Frontal cortex (tissue), 4 donors: ENCODE measurements at places on chromosomes 12 and 14. TPM values are rescaled to one million over a fixed set of nuclear protein-coding genes. Genes with fewer than 3 reads are reported as not detected.

DNA sequence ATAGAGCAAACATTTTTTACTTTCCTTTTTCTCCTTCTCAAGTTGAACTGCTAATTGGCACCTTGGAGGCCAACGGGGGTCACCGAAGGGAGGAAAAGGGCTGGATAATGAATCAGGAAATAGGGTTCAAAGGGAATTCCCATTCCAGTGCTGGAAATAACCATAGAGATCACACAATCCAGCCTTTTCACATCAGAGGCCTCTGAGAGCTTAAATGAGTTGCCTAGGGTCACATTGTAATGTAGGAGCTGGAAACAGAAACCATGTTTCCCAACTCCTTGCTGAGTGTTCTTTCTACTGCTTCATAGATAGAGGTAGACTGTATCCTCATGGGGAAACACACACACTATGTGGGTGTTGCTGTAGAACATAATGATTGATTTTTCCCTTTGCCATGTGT lies 60.6 kb upstream of the DDHD1 start:
- DNase-seq: no peak

- no peak for DNase-seq
Observed at GRCh38 chr12:14836336-14837210, 6.8 kb downstream of the ART4 start.

DNA sequence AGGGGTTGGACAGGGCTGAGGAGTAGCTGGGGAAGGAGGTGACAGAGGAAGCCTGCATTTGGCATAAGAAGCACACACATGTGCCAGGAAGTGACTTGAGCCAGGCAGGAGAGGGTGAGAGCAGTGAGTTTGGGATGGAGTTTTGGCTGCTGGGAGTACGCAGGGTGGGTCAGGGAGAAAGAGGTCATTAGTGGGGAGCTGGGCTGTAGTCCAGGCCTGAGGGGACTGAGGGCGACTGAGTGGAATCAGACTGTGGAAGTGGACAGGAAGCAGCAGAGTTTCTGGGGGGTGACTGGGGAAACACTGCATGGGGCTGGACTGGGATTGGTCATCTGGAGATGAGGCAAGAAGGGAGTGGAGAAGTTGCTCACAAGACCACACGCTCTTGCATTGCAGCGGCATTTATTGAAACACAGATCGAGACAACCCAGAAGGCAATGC lies 7.6 kb downstream of the KRT85 start:
- DNase-seq: no peak

DNA sequence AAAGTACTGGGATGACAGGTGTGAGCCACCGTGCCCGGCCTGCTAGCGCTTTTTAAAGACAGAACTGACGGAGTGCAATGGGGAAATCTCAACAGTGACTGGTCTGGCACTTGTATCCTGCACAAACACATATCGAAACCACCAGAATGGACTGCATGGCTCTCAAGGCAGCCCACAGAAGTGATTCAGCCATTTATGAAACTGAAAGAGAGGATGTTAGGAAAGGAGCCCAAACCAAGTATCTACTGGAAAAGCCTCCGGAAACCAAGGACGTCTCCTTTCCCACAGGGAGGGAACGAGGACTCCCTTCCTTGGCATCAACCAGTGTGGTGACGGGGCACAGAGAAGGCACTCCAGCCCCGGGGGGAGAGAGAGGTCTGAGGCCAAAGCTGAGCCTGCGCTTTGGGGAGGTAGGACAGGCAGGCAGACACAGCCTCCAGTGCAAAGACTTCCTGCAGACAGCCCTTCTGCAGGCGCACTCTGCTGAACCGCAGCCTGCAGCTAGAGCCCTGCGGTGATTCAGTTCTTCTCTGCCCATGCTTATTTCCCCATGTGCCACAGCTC lies 16.5 kb downstream of the SLC15A4 start:
- no peak for DNase-seq

The SSPN gene
- 4.1 TPM for total RNA-seq

- no peak for DNase-seq
Observed at GRCh38 chr12:105358789-105359188, 28.3 kb downstream of the C12orf75 start.

DNA sequence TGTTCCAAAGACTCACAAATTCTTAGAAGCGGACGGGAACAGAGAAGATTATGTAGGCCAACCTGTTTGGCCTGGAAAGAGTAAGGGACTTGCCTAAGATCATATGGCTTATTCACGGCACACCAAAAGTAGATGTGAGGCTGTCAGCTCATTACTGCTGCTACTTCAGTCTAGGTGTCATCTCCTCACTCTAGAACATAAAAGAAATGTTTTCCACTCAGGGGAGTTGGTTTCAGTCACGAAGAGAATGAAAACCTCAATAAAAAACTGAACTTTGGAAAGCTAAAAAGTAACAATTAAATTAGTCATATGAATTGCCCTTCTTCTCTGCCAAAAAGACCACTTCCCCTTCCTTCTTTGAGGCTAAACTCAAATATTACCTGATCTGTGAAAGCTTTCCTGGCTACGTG lies 658 bp upstream of the CEP128 start:
- DNase-seq: no peak

DNA sequence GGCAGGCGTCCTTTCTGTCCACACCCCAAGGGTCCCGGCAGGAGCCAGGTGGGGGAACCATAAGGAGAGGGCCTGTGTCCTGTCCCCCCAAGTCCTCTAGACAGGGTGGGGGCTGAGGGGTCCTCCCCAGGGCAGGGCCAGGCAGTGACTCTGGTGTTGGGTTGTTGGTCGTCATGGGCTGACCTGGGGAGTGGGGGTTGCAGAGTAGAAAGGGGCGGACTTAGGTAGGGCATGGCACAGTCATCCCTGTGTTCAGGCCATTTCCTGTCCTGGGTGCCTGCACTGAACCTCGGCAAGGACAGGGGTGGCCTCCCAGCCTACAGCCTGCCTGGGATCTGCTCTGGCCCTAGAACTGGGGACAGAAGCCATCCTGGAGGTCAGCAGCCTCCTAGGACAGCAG lies 356.2 kb downstream of the TMEM121 start:
- DNase-seq: no peak

The TMEM179 gene
- total RNA-seq: 42.0 TPM

The DAO gene
- not detected for total RNA-seq

DNA sequence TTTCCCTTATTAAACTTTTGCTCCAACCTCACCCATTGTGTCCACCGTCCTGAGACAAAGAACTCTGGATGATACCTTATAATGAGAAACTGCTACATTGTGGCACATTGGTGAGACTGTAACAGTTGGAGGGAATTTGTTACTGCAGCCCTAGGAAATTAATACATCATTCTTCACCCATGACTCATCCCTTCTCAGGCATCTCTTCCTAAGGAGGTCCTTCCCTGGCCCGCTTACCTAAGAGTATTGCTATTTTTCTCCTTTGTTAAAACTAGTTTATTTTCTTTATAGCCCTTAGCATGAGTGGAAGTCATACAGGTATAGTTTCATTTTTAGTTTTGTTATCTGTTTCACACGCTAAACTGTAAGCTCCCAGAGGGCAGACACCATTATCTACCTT lies 87.1 kb downstream of the TMEM260 start:
- no peak for DNase-seq

GRCh38 chr12:31035967-31036665 lies 37.5 kb upstream of the DDX11 start:
- no peak for DNase-seq

DNA sequence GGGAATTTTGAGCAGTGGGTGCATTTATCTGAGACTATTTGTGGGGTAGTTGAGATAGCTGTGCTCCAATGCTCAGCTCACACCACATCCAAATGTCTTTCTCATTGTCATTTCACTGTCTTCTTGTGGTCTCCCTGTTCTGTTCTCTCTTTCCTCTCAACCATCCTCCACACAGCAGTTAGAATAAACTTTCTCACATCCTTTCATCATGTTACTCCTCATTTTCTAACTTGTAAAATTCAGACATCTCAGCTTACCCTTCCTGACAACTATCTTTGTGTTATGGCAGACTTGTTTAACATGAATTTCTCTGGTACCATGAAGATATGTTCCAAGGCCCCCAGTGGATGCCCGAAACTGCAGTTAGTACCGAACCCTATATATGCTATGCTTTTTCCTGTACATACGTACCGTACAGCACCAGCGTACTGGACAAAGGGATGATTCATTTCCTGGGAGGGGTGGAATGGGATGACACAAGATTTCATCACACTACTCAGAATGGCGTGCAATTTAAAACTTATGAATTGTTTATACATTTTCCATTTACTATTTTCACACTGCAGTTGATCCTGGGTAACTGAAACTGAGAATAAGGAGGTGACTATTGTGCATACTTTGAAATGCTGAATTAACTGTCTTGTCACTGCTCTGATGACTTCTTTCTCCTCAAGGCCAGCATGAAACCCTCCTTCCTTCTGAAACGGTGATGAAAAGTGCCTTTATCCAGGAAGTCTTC lies 177.1 kb upstream of the SLC38A2 start:
- no peak for DNase-seq

The GLI1 gene
- under 0.01 TPM for total RNA-seq

The MFAP5 gene
- total RNA-seq: 0.41 TPM

- no peak for DNase-seq
Observed at GRCh38 chr14:24609655-24610344, at the start of gene GZMH. Gene GZMH (minus strand): TSS chr14:24609685. CDS start chr14:24609613, 72 bp downstream.

DNA sequence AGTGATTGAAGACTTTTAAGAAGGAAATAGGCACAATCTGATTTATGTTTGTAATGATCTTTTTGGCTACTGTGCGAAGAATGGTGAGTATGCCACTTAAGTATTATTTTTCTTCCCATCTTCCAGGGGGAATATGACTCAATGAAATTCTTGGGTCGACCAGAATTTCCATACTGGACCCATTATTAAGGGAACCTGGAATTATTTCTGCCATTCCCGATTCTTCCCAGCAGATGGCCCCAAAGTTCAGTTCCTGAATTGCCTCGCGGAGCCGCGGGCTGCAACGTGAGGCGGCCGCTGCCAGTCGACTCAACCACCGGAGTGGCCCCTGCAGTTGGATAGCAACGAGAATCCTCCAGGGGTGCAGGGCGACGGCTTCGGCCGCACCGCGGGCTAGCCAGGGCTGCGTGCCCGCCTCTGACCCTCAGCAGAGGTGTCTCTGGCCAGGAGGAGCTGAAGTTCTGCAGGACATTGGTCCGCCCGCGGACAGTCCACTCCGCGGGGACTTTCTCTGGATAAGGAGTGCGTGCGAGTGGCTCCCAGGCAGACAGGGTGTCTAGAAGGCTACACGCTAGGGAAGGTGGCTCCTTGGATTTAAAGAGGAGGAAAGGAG lies 628 bp upstream of the TSHR start:
- DNase-seq: peak; percentile 60

DNA sequence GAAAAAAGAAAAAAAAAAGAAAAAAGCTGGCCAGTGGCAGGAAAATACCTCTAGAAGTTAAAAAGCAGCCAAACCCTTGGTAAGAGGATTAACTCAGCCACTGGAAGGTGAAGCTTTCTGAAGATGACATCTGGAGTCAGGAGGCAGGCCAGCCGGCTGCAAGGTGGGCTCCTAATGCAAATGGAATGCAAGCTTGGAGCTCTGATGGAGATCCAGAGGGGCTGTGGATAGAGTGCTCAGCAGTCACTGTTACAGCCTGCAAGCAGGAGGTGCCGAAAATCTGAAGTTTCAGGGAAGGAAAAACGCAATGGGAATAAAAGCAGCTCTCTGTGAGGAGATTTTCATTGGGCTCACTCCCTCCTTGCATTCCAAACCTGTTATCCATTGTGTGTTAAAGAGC lies 41.0 kb downstream of the GSC start:
- no peak for DNase-seq

The IRAK3 gene
- 4.1 TPM for total RNA-seq

DNA sequence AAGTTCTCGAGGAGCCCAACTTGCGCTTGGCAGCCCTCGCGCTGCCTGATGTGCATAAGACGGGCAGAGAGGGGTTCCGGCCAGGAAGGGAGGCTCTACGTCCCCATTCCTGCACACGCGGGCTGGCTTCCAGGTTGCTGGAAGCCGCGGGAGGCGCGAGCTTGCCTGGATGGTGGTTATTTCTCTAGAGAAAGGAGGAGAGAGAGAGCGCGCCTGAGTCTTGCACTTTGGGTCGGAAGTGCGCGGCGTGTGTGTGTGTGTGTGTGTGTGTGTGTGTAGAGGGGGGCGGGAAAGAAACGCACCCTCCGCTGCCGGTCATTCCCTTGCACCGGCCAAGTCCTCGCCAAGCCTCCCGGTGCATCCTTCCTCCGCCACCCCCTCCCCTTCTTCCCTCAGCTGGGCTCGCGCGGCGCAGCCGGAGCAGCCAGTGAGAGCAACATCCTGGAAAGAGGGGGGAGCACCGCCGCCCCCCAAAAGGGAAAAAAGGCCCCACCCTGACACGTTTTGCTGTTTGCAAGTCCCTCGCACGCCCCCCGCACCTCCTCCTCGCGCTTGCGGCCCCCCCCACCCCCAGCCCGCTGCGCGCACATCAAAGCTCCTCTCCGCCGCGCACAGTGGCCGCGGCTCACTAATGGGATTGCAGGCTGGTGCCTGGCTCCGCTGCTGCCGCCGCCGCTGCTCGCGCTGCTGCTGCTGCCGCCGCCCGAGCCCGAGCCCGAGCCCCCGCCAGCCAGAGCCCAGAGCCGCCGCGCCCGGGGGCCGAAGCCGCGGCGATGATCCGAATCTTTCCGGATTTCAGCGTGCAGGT lies 4.4 kb upstream of the NPAS3 start:
- peak; percentile 70 for DNase-seq

DNA sequence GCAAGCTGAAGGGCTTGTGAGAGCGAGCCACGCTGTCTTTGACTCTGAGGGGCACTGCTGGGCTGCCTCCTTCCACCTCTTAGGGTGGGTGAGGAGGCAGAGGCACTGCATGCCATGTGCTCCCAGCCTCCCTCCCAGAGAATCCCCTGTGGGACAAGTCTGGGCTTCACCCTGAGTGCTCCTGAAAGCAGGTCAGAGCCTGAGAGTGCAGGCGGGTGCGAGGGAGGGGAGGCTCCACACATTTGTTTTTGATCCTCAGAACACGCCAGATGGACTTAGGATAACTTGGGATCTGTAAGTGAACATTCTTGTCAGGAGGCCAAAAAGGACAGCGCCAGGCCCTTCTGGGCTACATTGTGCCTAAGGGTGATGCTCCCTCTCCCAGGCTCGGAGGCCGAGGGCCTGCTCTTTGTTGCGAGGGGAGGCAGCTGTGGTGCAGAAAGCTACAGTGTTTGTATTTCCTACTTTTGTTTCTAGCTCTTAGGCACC lies 155.4 kb downstream of the TMX1 start:
- no peak for DNase-seq

DNA sequence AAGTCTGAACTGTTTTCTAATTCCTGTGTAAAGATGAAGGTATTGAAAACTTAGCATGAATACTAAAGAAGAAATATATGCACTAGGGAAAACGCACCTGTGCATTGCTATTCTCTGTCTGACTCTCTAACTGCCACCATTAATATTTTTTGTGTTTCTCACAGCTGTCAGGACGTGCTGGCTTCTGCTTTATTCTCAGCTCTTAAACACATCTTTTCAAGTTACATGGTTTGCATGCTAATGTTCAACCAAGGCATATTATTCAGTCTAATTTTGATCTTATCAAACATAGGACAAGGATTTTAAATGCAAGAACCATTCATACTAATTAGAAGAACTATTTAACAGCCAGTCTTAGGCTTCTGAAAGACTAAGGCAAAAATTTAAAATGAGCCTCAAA lies 187.4 kb downstream of the KLHL28 start:
- DNase-seq: no peak

GRCh38 chr12:109881752-109882151 lies 1.4 kb upstream of the GLTP start:
- no peak for DNase-seq

The FLVCR2 gene
- 2.9 TPM for total RNA-seq

GRCh38 chr14:36293824-36294223 lies 26.6 kb downstream of the MBIP start:
- no peak for DNase-seq
